ENCODE measurements at places on chromosomes 7 and 10.

DNA sequence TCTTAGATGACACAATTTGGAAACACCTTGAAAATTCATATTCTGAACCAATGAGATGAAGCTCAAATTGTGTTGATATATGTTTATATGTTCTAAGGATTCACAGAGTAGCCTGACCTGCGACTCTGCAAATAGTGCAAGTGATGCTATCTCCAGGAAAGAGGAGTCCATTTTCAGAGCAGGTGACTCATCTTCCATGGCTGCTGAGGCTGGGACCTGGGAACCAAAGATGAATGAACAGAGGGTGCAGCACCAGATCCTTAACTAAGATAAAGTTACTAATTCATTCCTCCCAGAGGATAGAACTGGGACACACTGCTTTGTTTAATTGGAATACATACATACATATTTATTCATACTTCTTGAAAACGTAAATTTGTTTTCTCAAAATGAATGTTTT is 240.6 kb upstream of the SEMA3C start:
- DNase-seq: no peak

GRCh38 chr7:20541608-20542349 is 73.7 kb upstream of the ABCB5 start:
- no peak for DNase-seq

DNA sequence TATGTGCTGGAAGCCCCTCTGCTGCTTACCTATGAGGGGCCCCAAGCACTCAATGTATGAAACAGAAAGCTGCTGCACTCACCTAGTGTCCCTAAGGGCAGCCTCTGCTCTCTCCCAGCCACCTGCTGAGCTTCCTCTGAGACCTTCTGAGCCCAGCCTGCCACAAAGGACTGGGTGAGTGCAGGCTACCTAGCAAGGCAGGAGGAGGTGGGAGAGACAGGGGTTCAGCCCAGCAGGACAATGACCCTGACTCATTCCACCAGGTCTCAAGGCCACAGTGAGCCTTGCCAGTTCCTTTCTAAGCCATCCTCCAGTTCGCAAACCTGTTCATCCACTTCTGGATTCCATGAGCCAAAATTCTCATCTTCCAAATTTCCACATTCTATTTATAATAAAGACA is 16.3 kb downstream of the VOPP1 start:
- no peak for DNase-seq

DNA sequence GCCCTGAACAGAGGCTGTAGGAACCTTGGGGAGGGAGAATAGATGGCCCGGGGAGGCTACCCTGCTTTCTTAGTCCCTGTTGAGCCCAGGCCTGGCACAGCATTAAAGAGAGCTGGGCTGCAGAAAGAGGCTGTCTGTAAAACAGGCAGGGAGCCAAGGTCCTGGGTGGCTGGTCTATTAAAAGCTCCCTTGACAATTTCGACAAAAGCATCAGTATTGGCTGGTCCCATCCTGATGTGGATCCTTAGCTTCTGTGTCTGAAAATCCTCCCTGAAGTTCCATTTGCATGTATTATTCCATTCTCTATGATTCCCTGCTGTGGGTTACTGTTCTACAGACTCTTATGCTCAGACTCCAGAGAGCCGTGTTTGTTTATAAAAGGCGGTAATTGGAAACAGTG is 158.5 kb downstream of the GALNT17 start:
- DNase-seq: peak; percentile 58

DNA sequence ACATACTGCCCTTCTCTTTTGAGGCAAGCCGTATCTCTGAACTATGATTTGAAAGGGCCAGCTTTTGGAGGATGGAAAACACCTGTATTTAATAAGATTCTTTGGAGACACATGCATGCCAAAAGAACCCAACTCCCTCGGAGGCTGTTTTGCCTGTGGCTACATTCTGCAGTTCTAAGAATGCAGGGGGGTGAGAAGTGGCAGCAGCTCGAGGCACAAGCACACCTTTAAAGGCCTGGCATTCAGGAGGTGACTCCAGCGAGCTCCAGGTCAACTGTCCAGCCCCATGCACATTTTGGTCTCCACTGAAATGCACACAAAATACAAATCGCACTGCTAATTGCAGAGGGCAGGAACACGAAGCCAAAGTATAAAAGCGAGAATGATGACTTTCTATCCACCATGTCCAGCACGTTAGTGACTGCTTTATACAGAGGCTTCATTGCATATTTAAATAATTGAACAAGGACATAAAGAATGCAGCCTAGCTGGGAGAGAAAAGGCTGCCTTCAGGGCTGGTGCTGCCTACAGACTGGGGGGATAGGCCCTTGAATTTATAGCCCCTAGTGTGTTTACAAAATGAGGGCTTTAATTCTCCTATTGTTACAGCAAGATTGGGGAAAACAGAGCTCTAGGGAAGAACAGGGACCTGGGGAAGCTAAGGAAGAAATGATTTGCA is 359.3 kb downstream of the PLXNA4 start:
- DNase-seq: no peak

DNA sequence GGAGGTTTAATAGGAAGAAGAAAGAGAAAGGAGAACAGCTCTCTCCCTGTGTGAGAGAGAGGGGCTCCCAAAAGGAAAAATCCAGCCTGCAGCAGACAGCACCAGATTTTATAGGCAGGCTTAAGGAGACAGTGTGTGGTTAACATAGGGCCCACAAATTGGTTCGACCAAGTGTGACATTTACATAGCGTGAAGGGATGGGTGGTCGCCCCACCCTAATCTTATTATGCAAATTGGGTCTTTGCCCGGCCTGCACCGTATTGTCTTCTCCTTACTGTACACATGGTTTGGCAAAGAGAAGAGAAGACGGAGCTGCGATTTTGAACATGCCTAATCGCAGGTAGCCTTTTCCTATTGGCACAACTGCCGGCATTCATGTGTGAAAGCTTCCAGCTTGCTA is 756.3 kb downstream of the NXPH1 start:
- peak; percentile 19 for DNase-seq

DNA sequence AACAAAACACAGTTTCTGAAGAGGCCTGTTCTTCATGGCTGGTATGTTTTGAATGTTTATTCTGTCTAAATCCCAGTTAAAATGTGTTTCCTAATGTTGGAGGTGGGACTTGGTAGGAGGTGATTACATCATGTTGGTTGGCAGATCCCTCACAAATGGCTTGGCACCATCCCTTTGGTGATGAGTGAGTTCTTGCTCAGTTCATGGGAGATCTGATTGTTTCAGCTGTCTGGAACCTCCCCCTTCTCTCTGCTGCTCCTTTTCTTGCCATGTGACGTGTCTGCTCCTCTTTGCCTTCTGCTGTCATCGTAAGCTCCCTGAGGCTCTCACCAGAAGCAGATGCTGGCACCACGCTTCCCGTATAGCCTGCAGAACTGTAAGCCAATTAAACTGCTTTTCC is 383.6 kb upstream of the TPK1 start:
- no peak for DNase-seq

- no peak for DNase-seq
Observed at GRCh38 chr10:79123547-79123963, 54.8 kb downstream of the ZMIZ1 start.

GRCh38 chr10:121509112-121509511 is 89.1 kb downstream of the FGFR2 start:
- no peak for DNase-seq

DNA sequence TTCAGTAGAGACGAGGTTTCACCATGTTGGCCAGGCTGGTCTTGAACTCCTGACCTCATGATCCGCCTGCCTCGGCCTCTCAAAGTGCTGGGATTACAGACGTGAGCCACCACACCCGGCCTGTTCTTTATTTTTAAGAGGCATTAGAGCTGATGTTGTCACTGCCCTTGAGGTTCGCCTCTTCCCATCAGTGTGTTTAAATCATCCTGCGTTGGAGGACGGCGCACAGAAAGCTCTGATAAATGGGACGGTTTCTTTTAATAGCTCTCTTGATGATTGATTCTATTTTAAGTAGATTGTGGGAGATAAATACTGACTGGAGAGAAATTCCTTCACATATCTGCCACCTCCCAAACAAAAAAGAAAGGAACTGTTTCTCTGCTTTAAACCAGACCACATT is 29.0 kb downstream of the UPP1 start:
- no peak for DNase-seq

GRCh38 chr7:133061357-133061756 is 20.5 kb downstream of the CHCHD3 start:
- DNase-seq: no peak

GRCh38 chr10:54985732-54986131 is 184.7 kb upstream of the PCDH15 start:
- no peak for DNase-seq

Data from G401 (cell line).